ENCODE measurements at places on chromosomes 5 and 9.

DNA sequence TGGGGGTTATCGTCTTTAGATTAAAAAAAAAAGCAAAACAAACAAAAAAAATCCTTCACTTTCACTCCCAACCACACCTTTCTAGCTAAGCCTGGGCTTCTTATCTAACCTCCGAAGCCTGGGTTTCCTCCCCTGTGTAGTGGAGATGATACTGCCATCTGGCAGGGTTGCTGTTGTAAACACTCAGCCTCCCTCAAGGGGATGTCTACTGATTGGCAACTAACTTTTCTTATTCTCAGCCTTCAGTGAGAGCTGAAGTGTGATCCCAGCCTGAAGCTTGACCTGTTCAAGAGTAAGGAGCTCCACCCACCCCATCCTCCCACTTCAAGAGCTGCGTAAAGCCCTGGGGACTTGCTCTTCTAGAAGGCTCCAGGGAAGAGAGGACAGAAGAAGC lies 21.5 kb upstream of the WWC1 start:
- no peak for DNase-seq

GRCh38 chr5:5335107-5335506 lies 87.4 kb upstream of the ICE1 start:
- DNase-seq: no peak

GRCh38 chr9:110255034-110255462 lies 1.3 kb downstream of the TXN start:
- no peak for DNase-seq

DNA sequence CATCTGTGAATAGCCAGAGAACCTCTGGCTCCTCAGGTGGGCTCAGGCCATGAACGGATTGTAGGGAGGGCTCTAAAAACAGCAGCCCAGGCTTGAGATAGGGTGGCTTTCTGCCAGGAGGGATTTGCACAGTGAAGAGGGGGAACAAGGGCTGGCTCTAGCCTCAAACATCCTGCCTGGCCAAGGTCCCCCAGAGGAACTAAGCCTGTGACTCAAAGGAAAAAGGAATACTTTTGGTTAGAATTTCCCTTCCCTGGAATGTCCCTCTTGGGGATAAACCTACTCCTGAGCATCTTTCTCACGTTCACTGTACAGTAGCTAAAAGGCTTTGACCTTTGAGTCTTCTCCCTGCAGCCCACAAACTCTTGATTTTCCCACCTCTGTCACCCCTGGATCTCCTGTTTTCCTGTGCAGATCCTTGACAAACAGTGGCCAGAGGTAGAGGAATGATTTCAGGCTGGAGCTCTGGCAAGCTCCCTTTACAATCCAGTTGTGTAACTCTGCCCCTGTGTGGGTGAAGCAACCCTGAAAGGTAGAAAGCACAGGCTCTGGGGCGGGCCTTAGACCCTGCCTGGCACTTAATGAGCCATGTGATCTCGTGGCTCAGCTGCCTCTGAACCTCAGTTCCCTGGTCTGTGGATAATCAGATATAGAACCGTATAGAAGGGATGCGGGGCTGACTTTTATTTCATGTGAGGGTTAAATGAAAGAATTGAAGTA lies 17.4 kb downstream of the SEC61B start:
- no peak for DNase-seq

DNA sequence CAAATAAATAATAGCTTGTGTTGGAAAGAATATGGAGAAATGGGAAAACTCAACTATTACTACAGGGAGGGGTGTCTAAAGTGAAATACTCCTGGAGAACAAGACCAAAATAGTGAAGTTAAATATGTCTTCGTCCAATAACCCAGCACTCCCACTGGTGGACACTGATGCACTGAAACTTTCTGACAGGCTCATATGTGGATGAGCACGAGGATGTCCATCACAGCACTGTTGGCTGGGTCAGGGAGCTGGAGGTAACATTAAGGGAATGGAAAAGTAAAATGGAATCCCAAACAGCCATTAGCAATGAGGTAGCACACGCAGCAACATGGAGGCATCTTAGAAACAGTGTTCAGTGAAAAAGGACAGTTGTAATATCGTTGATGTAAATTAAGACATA lies 86.5 kb downstream of the LMNB1 start:
- no peak for DNase-seq

DNA sequence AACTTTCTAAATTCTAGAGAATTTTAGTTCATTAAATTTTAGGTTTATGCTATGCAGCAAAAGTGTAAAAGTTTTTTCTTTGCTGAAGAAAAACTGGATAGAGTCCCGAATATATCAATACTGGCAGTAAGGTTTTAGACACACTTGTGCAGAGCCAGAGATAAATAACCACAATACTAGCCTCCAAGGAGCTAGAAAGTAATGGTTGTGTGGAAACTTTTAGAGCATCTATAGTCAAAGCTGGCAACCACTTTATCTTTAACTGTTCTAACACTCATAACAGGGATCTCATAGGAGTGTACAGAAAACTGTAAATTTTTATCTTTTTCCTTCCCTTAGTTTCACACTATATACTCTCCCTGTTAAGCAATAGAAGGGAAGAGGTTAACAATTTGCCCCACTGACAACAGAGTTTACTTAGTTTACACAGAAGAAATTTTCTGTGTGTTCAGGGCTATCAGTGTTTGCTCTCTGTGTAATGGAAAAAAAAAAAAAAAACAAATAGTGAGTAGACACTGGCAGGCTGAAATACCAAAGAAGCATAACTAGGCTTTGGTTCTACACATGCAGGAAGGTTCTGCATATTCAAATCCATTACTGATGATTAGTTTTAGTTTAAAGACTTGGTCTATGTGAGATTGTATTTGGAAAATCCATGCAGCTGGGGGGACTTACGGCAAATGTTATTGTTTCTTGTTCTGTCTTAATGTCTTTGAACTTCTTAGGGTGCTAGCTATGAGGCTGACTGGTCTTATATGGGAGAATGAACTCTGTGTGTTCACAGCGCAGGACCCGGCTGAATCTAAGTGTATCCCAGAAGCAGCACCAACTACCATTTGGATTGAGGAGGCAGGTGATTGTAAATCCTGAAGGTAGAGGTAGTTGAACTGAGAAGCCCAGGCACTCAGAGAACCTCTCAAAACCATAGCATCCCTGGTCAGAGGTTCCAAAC lies 187.6 kb downstream of the PCSK1 start:
- no peak for DNase-seq

GRCh38 chr9:96025995-96026602 lies 150.6 kb downstream of the ERCC6L2 start:
- no peak for DNase-seq

GRCh38 chr5:65808818-65809217 lies 86.8 kb downstream of the NLN start:
- DNase-seq: no peak

Measured in stimulated activated CD4-positive, alpha-beta T cell treated with anti-CD3 and anti-CD28 coated beads, TNF-alpha, amount 100 ng/mL, for 24 hours (primary cell).